GM12878 (cell line): ENCODE measurements at places on chromosomes 7 and 10. TPM values are rescaled to one million over a fixed set of nuclear protein-coding genes. Genes with fewer than 3 reads are reported as not detected.

The DPY19L1 gene
- polyA plus RNA-seq, result 0.47 and 1.6 TPM in 2 replicates

The ASB13 gene
- polyA plus RNA-seq, result 0.19 and 0.23 TPM in 2 replicates

The IDI2 gene
- polyA plus RNA-seq, result not detected in 2 replicates

The SEMA3A gene
- 0.13 and 0.31 TPM in 2 replicates for polyA plus RNA-seq

The GNAT3 gene
- 4.8 and 6.7 TPM in 2 replicates for polyA plus RNA-seq

The TMEM213 gene
- polyA plus RNA-seq, result not detected in 2 replicates

The GRID2IP gene
- not detected in 2 replicates for polyA plus RNA-seq
